GM20000 (cell line): ENCODE measurements at places on chromosomes 16 and 17.

DNA sequence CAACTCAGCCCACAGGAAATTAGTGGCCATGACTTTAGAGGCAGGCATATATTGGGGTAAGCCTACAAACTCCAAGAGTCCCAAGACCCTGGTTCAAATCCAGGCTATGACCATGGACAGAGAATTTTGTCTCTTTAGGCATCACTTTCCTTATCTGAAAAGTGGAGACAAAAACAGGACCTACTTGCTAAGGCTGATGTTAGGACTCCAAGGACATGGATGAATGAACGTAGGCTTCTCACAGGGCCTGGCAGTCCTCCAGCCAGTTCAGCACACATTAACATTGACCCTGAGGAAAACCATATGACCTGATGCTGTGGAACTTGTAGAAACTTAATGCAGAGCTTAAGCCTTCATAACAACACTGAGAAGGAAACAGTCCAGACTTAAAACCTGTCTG is 1.4 kb downstream of the FKBP10 start:
- DNase-seq, result no peak

- DNase-seq, result no peak
These were observed 221.6 kb downstream of the GSG1L start for GRCh38 chr16:27841911-27842310.

DNA sequence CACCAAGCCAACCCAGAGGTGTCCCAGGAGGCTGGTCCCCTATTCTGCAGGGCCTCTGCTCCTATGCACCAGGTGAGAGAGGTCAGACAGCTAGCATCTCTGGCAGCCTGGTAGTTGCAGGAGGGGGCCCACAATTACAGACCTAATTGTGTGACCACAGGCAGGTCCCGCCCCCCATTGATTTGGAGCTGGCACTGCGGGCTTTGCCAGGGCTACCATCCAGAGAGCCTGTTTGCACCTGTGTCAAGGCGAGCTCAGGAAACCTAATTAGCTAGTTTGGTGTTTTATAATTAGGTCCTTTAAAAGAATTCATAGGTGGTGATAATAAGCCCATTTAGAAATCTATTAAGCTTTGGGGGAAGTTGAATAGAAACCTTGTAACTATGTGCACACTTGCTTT is 90.2 kb downstream of the MRM1 start:
- no peak for DNase-seq

GRCh38 chr16:88570691-88571092 is 489 bp downstream of the ZC3H18 start:
- DNase-seq, result no peak

DNA sequence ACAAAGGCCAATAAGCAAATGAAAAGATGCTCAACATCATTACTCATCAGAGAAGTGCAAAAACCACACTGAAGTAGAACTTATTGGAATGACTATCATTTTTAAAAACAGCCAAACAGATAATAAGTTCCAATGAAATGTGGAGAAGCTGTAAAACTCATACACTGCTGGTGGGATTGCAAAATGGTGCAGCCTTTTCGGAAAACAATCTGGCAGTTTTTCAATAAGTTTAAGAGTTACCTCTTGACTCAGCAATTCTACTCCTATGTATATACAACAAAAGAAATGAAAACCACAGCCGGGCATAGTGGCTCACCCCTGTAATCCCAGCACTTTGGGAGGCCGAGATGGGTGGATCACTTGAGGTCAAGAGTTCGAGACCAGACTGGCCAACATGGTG is 49.3 kb downstream of the AKAP10 start:
- DNase-seq, result no peak
